Neural crest cell (in vitro differentiated cells): ENCODE measurements at places on chromosomes 1 and 21.

GRCh38 chr21:38999161-38999560 lies 184.1 kb downstream of the PSMG1 start:
- DNase-seq, result no peak

- no peak for DNase-seq
Observed at GRCh38 chr1:61648983-61649742, 75.8 kb downstream of the TM2D1 start.

- no peak for DNase-seq
Observed at GRCh38 chr1:225468270-225469020, 40.6 kb upstream of the LBR start.

DNA sequence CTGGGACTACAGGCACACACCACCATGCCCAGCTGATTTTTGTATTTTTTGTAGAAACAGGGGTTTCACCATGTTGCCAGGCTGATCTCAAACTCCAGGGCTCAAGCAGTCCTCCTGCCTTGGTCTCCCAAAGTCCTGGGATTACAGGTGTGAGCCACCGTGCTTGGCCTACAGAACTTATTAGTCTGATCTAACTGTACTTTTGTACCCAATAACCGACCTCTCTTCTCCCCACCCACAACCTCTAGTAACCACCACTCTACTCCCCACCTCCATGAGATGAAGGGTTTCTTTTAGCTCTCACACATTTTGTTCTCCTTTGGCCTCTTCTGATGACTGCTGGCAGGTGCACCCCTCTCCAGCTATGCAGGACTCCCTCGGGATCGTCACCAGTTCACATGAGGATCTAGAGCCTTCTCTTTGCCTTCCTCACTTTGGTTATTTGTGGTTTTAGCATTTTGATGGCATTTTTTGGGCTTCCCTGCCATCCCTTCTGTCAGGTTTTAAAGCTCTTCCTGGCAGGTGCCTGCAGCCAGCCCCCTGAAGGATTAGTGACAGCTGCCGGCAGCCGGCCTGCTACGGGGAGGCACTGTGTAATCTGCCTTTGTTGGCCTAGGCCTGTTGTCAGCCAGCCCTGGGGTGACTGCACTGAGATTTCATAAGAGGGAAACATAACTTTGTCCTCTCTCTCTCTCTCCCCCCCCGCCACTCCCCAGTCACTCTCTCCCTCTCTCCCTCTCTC lies 99.8 kb upstream of the ATP1A1 start:
- no peak for DNase-seq

DNA sequence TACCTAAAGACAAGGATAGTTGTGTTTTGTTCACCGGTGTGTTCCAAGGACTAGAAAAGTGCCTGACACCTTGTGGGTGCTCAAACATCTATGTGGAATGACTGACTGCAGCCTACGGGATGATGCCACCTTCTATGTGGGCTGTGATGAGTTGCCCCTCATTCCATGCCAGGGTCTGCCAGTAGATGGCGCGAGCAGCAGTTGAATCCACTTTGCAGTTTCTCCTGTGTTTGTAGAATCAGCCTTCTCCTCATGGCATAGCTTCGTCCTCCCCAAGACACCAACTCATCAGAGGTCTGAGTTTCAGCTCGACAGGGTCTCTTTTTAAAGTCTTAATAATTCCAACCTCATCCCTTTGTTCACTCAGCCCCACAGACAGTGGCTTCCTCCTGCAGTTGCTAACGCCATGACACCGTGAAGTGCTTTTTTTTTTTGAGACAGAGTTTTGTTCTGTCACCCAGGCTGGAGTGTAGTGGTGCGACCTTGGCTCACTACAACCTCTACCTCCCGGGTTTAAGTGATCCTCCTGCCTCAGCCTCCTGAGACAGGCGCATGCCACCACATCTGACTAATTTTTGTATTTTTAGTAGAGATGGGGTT lies 133.7 kb downstream of the CAPN8 start:
- DNase-seq, result peak; percentile 67

GRCh38 chr1:1898246-1898933 lies 7.5 kb upstream of the GNB1 start:
- no peak for DNase-seq
